ENCODE measurements at places on chromosomes 3 and 15. TPM values are rescaled to one million over a fixed set of nuclear protein-coding genes. Genes with fewer than 3 reads are reported as not detected.

Gene FOXB1
- total RNA-seq: not detected

DNA sequence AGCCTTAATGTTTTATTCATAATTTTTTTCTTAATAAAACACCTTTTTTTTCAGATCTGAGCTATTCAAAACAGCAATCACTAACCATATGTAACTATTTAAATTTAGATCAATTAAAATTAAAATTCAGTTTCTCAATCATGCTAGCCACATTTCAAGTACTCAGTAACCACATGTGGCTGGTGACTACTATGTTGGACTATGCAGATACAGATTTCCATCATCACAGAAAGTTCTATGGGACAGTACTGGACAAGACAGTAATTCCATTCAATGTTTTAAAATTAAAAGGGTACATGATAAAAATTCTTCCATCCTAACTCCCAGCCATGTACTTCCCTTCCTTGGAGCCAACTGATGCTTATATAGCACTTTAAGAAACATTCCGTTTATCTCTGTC is 119.3 kb downstream of the GLDN start:
- peaks cover 78% of the 10 kb centered on the region for H3K36me3 ChIP-seq
- DNase-seq: no peak
- H3K27ac ChIP-seq: no peak overlapping the region

DNA sequence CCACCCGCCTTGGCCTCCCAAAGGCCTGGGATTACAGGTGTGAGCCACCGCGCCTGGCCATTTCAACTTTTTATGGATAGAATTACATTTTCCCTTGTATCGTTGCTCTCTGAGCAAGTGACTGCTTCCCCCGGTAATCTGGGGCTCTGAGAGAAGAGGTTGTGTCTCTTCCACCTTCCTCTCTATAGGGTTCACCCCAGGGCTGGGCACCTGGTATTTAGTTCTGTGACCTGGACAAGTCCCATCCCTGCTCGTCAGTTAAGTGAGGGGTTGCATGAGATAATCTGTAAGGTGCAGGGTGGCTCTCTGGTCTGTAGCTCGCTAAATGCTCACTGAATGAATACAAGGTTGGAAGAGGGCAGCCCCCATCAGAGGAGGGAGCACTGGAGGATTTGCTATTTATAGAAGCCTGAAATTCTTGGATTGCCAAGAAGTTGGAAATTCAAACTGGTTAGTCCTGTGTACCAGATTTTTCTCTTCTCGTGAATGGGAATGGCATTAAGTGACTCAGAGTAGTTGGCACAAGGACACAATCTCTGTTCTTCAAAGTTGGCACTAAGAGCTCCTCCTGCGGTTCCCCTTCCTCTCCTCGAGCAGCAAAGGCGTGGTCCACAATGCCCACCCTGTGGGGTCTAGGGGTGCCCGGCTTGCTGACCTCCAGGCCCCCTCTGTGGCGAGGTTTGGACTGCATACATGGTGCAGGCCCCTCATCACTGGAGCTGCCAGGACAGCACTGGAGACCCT is 68.1 kb upstream of the DLG1 start:
- no peak overlapping the region for H3K4me3 ChIP-seq
- no peak overlapping the region for H3K27ac ChIP-seq
- no peaks in the 10 kb centered on the region for H3K36me3 ChIP-seq
- peaks cover 10% of the 10 kb centered on the region for H3K4me1 ChIP-seq
- no peak for DNase-seq

Gene CSPG5
- 5.4 TPM for total RNA-seq

- no peaks in the 10 kb centered on the region for H3K27me3 ChIP-seq
- DNase-seq: no peak
- no peak overlapping the region for H3K27ac ChIP-seq
- H3K36me3 ChIP-seq: no peaks in the 10 kb centered on the region
Observed at GRCh38 chr15:80581976-80582375, 113.1 kb upstream of the ABHD17C start.
